ENCODE measurements at places on chromosomes 12 and 14.

DNA sequence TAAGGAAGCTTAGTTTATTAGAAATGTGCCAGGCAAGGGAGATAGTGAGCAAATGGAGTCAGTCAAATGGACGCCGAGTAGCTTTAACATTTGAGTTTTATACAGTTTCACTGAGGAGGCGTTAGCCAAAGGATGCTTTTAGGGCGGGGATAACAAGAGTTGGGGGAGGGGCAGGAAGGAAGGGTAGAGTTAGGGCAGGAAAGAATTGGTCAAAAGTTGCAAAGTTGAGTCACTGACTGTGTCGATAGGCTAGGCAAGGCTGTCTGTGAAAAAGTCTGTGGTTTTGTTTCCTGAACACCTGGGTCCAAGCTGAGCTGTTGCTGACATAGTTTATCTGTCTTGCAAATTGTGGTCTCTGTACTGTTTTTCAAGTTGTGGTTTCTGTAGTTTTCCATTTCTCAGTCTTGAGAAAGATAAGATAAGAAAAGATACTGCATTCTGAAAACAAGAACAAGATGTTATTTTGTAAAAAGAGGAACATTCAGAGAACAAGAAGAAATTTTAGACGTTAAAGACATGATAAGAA lies 62.6 kb upstream of the RESF1 start:
- no peak for DNase-seq

DNA sequence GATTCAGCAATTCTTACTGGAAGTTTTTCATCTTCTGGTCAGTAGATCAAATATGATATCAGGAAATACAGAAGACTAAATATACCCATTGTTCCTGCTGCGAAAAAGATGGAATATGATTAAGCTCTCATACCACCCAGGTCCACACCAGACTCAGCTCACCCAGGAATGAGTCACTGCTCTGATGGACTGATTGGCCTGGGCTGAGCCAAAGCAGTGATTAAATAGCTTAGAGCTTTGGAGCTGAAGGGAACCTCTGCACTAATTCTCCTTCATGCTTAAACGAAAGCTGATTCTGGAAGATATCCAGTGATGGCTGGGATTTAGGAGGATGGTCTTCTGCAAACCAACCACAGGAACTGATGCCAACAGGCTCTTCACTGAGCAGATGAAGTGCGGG lies 62.0 kb upstream of the SYT1 start:
- DNase-seq = no peak

- no peak for DNase-seq
Measured at GRCh38 chr12:64085996-64086395, 136.1 kb downstream of the KICS2 start.

GRCh38 chr12:108289350-108290161 lies 49.6 kb downstream of the CMKLR1 start:
- DNase-seq = no peak

GRCh38 chr14:94979891-94980290 lies 177.4 kb downstream of the DICER1 start:
- DNase-seq = no peak

DNA sequence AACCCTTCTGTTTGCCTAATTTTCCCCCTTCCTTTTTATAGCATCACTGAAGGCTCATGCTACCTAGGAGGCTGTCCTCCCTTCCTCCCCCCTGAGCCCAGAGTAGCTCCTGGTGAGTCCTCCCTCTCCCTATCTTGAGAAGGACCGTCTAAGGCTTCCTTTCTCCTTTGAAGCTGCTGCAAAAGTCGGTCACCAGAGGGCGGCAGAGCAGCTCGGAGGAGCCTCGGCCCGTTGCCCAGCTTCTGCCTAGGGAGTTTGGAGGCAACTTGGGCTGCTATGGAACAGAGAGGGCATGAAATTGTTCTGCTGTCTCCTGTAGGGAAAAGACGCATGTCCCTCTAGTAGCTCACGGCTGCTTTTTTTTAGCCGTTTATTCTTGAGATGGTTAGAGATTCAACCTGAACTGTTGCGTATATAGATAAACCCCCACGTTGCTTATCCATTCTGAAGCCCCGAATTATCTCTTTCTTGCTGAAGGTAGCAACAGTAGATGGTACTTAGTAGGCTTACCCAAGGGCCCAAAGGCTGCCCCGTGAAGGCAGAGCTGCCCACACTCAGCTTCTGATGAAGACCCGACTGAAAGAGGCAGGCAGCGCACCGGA lies 5.7 kb downstream of the WNT5B start:
- DNase-seq = peak; percentile 89

Measured in sciatic nerve (tissue), 2 donors.